ENCODE measurements at places on chromosomes 16 and 17.
A peak's percentile ranks its signal among the peaks of the same experiment; 100 is the strongest.

- no peak for DNase-seq
Measured at GRCh38 chr16:86735727-86736126, 157.4 kb downstream of the FOXL1 start.

- DNase-seq: no peak
Measured at GRCh38 chr17:47686276-47686635, 7.7 kb upstream of the TBKBP1 start.

- DNase-seq: no peak
Measured at GRCh38 chr17:699345-699744, 15.3 kb downstream of the VPS53 start.

DNA sequence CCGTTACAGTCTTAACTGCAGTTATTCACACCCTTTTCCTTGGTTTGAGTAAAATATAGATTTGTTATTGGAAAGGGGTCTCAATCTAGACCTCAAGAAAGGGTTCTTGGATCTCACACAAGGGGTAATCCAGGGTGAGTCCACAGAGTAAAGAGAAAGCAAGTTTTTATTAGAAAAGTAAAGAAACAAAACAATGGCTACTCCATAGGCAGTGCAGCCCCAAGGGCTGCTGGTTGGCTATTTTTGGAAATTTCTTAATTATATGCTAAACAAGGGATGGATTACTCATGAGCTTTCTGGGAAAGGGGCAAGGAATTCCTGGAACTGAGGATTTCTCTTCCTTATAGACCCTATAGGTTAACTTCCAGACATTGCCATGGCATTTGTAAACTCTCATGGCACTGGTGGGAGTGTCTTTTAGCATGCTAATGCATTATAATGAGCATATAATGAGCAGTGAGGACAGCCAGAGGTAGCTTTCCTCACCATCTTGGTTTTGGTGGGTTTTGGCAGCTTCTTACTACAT, 24.5 kb upstream of the MILR1 start:
- no peak for DNase-seq

- no peak for DNase-seq
Measured at GRCh38 chr17:82813299-82814051, 26.3 kb downstream of the ZNF750 start.

DNA sequence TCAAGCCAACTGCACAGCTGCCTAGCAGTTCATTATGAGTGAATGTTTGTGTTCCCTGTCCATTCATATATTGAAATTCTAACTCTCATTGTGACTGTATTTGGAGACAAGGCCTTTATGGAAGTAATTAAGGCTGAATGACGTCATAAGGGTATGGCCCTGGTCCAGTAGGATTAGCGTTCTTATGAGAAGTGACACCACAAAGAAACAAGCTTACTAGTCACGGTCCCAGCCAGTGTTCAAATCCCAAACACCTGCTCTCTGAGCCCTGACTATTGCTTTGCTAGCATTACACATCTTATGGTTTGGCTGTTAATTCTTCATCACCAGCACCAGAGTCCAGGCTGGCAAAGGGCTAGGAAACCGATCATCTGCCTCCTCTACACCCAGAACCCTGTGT, 2.2 kb downstream of the ZNF668 start:
- no peak for DNase-seq

DNA sequence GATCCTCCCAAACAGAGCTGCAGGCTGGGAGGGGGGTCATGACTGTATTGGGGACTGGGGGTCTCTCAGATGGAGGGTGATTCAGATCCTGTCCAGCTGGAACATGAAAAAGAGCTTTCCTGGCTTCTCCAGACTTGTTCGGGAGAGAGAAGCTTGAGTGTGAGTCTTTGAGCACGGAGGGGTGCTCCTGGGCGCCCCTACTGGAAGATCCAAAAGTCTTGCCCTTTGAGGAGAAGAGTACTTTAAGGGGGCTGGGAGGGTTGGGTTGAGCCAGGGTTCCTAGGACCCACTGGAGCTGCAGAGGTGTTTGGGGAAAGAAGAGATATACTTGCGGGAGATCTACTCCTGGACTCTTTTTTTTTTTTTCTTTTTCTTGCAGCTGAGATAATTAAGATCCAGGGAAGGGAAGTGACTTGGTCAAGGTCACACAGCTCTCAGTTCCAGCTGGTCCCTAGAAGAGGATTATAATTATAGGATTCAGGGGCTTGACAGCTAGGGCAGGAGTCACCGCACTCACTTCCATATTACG, 8.4 kb downstream of the RARA start:
- no peak for DNase-seq

GRCh38 chr17:41071606-41072360, 6.1 kb upstream of the KRTAP2-4 start:
- DNase-seq: no peak

- DNase-seq: no peak
Measured at GRCh38 chr17:74147056-74147835, 56.2 kb upstream of the RPL38 start.

GRCh38 chr17:38697061-38697820, 7.8 kb upstream of the MLLT6 start:
- DNase-seq: no peak

DNA sequence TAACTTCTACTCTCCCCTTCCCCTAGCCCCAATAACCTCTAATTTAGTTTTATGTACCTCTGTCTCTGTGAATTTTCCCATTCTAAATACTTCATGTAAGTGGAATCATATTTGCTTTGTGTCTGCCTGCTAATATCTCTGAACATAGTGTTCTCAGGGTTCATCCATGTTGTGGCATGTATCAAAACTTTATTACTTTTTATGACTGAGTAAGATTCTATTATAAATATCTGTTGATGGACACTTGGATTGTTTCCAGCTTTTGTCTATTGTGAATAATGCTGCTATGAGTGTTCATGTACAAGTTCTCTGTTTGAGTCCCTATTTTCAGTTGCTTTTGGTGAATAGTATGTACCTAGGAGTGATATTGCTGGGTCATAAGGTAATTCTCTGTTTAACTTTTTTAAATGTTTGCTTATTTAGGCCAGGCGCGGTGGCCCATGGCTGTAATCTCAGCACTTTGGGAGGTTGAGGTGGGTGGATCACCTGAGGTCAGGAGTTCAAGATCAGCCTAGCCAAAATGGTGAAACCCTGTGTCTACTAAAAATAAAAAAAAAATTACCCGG, 92.8 kb downstream of the CHD9 start:
- DNase-seq: no peak

DNA sequence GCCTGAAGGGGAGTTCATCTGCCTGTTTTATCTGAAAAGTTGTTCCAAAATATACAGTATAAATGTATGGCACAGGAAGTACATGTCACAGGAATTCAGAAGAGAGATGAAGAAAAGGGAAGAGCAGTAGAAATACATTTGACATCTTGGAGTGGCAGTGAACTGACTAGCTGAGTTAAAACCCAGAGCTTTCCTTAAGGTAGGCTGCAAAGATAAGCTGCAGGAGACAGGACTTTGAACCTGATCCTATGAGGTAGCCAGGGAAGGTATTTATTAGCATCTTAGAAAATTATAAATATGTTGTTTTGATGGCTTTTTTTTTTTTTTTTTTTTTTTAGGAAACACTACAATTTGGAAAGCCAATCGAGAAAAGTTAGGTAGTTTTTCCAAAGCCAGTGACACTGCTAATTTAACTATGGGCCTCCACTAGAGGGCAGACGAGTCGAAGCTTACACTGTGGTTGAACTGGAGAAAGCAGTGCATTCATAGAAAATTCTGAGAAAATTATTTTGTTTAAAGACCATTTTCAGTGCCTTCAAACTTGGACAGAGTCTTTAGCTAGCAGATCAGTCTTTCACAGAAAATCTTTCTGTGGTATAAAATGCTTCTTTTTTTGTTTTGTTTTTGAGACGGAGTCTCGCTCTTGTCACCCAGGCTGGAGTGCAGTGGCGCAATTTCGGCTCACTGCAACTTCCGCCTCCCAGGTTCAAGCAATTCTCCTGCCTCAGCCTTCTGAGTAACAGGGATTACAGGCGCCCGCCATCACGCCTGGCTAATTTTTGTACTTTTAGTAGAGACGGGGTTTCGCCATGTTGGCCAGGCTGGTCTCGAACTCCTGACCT, 122.3 kb downstream of the SSH2 start:
- peak; percentile 35 for DNase-seq

GRCh38 chr16:87744750-87745514, 20.9 kb downstream of the KLHDC4 start:
- no peak for DNase-seq

DNA sequence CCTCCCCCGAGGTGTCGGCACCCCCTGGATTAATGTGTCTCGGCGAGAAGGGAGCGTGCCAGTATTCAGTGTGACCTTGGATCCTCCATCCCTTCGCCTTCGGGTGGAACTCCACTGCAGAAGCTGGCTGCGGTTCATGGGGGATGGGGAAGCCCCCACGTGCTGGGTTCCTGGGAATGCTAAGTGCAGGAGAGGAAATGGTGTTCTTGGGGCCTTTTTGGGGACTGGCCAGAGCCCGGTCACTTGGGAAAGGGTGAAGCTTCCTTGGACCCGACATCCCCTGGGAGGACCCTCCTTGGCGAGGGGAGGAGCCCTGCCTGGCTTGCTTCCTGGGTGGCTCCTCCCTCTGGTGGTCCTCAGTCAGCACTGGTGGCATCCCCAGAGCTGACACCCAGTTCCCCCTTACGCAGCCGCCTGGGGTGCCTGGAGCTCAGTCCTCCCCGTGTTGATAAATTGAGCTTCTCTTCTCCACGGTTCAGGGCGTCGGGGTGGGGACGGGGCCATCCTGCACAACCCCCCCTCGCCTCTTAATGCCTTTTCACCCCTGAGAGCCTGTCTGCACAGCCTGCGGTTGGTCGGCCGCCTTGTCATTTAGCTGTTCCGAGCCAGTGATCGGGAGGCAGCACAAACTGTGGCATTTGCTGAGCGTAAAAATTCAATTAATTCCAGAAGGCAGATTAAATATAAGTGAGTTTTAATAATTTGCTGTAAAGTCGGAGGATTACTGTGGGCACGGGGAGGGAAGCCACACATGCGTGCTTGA, 30.7 kb upstream of the GSE1 start:
- DNase-seq: no peak

GRCh38 chr17:5841862-5842261, 228.3 kb upstream of the WSCD1 start:
- no peak for DNase-seq

DNA sequence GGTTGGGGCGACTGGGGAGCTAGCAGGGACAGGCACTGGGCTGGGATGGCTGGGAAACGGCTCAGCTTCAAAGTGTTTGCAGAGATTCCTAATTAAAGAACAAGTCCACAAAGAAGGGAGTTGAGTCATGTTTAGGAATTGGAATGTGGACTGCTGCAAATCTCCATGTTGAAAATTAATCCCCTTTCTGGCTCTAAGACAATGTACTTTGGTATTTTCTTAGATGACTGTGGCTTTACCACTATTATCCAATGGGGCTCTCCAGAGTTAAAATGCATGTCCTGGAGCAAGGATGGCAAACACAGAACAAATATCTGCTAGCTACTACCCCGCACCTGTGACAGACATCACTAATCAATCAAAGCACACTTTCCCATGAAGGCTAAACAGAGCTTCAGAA, 22.2 kb upstream of the WSCD1 start:
- DNase-seq: no peak

GRCh38 chr17:66451188-66452149, 149.1 kb downstream of the PRKCA start:
- no peak for DNase-seq

DNA sequence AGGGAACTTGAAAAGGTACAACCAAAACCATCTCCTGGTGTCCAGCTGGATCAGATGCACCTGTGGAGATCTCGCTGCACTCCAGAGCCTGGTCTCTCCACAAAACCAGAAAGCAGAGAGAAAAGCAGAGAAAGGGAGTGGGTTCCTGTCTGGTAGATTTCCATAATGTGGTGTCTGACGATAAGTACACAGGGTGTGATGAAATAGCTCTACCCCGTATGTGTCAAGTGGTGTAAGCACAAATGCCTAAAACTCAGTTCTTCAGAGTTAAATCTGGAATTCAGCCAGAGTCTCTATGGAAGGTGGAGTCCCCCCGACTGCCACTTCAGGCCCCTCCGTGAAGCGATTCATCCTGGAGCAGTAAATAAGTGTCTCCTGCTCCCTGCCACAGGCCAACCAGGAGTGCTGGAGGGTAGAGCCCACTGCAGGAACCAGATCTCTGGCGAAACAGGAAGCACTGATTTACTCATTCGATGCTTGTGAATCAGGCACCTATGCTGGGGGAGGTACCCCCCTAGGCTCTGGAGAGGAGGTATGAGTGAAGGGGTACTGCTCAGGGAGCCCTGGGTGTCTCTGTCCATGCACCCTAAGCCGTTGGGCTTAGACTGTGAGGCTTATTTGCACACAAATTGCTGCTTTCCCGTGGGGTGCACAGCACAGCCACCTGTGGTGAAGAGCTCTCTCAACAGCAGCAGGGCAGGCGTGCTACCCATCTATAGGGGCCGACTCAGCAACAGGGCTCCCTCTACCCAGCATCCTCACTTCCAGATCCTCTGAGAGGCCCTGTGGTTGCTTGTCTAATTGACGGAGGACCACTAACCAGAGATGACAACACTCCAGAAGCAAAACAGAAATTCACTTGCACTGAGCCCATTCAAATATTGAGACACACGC, 97.1 kb upstream of the MYOCD start:
- DNase-seq: no peak

DNA sequence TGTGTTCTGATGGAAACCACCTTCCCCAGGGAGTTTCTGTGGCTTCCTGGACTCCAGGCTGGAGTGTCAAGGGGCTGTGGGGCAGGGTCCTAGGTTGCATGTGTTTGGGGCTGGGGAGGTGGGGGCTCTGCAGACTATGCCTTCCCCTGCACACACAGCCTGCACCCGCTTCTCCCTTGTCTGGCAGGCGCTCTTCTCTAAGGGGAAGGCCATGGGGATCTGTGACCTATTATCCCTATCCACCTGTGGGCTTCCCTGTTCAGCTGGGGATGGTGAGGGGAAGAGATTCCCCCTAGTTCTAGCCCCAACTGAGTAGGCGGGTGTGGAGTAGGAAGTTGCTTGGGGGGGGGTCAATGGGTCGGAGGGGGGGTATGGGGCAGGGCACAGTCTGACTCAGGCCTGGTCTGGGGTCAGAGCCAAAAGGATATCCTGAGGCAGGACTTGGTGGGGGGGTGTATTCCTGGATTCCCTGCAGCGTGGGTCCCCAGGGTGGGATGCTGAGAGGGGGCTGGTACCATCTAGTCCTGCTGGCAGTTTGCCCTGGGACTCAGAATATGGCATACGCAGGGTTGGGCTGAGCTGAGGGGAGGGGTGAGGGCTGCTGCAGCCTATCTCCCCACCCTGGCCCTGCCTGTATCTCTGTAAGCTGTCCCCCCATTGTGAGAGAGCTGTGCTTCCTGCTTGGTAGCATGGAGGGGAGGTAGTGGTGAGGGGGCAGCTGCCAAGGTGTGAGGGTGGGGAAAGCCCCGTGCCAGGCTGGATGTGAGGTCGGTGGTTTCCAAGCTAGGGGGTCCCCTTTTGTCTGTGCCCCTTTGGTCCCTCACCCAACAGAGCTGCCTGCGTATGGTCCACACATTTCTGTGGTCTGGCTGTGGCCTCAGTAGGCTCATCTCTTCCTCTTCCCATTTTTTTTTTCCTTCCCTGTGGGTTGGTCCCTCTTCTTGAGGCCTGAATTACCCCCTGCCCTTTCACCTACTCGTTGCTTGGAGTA, 14.7 kb downstream of the RARA start:
- DNase-seq: peak; percentile 73

- DNase-seq: no peak
Measured at GRCh38 chr16:84138824-84139627, 6.0 kb downstream of the HSDL1 start.

GRCh38 chr17:57985675-57985974, 2.4 kb downstream of the VEZF1 start:
- DNase-seq: no peak

GRCh38 chr17:68036304-68037147, 991 bp downstream of the KPNA2 start:
- DNase-seq: no peak
